ENCODE measurements at places on chromosomes 7 and 10. TPM values are rescaled to one million over a fixed set of nuclear protein-coding genes. Genes with fewer than 3 reads are reported as not detected.

DNA sequence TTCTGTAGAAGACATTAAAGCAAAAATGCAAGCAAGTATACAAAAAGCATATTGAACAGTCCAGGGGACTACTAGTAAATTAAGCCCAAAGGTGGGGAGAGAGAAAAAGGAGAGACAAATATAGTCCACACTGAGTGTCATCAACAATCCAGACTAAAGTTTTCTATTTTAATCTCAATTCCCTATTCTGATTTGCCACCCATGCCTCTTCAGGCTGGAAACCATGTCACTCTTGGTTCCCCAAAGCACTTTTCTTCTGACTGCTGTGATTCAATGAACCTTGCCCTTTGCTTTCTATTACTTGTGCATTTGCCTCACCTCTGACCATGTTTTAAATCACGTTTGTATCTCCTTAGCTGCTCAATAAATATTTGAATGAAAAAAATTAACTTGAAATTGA, 95.3 kb upstream of the AOAH start:
- H3K4me1 ChIP-seq: no peaks in the 10 kb centered on the region
- no peak for DNase-seq

DNA sequence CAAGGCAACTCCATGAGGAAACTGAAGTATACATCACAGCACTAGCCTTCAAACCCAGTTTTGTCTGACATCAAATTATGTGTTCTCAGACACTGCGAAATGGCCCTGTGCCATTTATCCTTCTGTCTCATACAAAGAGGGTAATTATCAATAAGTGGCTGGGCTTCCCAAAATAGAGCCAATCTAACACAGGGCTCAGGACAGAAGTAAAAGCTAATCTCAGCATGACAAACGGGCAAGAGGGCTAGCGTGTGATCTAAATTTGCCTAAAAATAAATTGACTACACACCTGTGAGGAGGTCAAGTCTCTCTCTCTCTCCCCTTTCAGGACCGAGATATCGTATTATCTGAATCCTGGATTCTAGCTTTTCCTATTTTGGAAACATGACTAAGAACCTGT, 67.2 kb downstream of the DGKB start:
- H3K27me3 ChIP-seq: no peaks in the 10 kb centered on the region
- peaks cover 40% of the 10 kb centered on the region for H3K4me1 ChIP-seq
- no peak overlapping the region for H3K4me3 ChIP-seq

DNA sequence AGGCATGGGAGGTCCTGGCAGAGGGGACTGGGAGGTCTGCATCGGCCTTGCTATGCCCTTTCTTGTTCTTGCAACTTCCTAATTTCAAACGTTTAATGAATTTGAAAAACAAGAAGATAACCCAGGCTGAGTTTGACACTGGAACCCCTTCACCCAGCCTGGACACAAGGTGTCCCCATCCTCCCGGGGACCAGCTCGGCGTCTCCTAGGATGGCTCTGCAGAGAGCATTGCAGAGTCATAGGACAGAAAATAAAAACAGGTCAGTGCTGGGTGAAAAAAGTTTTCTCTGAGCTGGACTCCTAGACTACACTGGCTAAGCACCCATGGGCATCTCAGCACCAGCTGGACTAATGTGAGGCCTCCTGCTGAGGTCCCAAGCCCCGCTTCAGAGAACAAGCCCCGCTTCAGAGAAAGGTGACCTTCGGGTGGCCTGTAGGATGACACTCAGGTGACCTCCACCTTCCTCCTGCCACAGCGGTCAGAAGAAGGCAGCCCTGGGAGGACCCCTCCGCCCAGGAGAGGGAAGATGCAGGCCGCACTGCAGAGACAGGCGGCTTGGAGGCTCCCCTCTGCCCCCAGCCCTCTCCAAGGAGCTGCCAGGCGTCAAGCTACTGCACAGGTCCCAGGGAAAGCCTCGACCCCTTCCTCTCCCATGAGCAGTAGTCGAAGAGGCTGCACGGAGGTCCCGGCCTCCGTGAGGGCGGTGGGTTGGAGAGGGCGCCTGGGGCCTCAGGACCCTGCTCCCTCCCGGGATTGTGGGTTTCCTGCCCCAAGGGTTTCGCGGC, 9.3 kb upstream of the UNCX start:
- H3K36me3 ChIP-seq: no peaks in the 10 kb centered on the region
- no peak overlapping the region for H3K4me3 ChIP-seq
- H3K27ac ChIP-seq: no peak overlapping the region
- H3K27me3 ChIP-seq: peaks cover 94% of the 10 kb centered on the region

GRCh38 chr7:84720456-84721097, 466.3 kb downstream of the SEMA3D start:
- no peaks in the 10 kb centered on the region for H3K4me1 ChIP-seq
- DNase-seq: no peak
- no peak overlapping the region for H3K4me3 ChIP-seq
- H3K27me3 ChIP-seq: no peaks in the 10 kb centered on the region
- no peaks in the 10 kb centered on the region for H3K36me3 ChIP-seq

DNA sequence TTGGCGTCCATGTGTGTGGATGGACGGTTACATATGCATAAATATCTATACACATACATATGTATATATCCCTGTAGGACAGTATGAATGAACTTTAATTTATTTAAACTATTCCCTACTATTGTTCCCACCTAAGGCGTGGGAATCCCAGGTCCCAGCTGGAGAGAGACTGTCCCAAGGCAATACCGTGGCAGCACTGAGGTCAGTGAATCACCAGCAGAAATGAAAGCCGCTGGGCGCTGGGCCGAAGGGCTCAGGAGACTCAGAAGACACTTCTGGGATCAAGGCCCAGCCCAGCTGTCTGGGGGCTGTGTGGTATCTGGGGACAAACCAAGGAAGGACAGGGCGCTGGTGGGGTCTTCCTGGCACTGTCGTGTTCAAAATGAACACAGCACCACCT, 49.6 kb upstream of the MYL10 start:
- H3K27me3 ChIP-seq: no peaks in the 10 kb centered on the region
- H3K27ac ChIP-seq: no peak overlapping the region
- peaks cover 6% of the 10 kb centered on the region for H3K4me1 ChIP-seq
- no peak overlapping the region for H3K4me3 ChIP-seq

- no peak for DNase-seq
- H3K4me1 ChIP-seq: no peaks in the 10 kb centered on the region
- no peak overlapping the region for H3K4me3 ChIP-seq
- H3K27me3 ChIP-seq: no peaks in the 10 kb centered on the region
Measured at GRCh38 chr7:69693042-69693441, 94.8 kb downstream of the AUTS2 start.

GRCh38 chr7:125814100-125814499, 884.5 kb upstream of the POT1 start:
- no peak overlapping the region for H3K27ac ChIP-seq
- no peak for DNase-seq
- H3K27me3 ChIP-seq: no peaks in the 10 kb centered on the region
- no peaks in the 10 kb centered on the region for H3K4me1 ChIP-seq
- H3K4me3 ChIP-seq: no peak overlapping the region

DNA sequence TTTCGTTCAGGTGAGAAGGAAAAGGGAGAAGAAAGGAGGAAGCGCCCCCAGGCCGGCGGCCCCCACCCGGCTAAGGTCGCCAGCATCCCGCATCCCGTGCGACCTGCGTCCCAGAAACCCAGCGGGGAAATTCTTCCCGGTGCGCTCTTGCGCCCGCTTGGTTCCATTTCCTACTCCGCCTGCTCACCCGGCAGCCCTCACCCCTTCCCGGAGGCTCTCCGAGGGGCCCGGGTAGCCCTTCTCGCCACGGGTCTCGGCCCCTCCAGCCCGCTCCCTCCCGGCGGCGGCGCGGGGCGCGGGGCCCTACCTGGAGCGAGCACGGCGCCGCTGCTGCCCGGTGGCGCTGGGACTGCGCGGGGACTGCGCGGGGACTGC, at the start of gene PRKCQ:
TSS of gene PRKCQ (minus strand) at position 373 of the 375 bp plus-strand sequence. CDS start 65,141 bp downstream, outside the sequence.
- no peak for DNase-seq
- peak within 1 kb of the TSS; percentile 93 for H3K27ac ChIP-seq
- H3K4me1 ChIP-seq: peaks cover 18% of the 10 kb centered on the region
- H3K27me3 ChIP-seq: no peaks in the 10 kb centered on the region
- H3K4me3 ChIP-seq: peak within 1 kb of the TSS; percentile 74

DNA sequence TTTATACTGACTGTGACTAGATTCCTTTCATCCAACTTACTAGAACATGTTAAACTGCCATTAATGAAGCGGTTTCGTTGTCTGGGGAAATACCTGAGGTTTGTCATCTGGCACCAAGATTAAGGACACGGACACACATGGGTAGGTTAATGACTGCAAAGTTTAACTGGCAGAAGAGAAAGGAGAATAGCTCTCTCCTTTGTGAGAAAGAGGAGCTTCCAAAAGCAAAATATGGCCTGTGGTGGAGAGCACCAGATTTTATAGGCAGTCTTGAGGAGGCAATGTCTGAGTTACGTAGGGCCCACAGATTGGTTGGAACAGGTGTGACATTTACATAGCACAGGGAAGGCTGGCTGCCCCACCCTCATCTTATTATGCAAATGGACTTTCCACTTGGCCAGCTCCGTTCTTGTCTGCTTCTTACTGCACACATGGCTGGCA, 1193.0 kb upstream of the CELF2 start:
- no peaks in the 10 kb centered on the region for H3K36me3 ChIP-seq
- no peak overlapping the region for H3K4me3 ChIP-seq
- H3K27ac ChIP-seq: no peak overlapping the region
- no peaks in the 10 kb centered on the region for H3K27me3 ChIP-seq

GRCh38 chr7:16562456-16563220, 36.0 kb downstream of the LRRC72 start:
- H3K27ac ChIP-seq: no peak overlapping the region
- DNase-seq: no peak
- no peaks in the 10 kb centered on the region for H3K36me3 ChIP-seq
- H3K27me3 ChIP-seq: no peaks in the 10 kb centered on the region

DNA sequence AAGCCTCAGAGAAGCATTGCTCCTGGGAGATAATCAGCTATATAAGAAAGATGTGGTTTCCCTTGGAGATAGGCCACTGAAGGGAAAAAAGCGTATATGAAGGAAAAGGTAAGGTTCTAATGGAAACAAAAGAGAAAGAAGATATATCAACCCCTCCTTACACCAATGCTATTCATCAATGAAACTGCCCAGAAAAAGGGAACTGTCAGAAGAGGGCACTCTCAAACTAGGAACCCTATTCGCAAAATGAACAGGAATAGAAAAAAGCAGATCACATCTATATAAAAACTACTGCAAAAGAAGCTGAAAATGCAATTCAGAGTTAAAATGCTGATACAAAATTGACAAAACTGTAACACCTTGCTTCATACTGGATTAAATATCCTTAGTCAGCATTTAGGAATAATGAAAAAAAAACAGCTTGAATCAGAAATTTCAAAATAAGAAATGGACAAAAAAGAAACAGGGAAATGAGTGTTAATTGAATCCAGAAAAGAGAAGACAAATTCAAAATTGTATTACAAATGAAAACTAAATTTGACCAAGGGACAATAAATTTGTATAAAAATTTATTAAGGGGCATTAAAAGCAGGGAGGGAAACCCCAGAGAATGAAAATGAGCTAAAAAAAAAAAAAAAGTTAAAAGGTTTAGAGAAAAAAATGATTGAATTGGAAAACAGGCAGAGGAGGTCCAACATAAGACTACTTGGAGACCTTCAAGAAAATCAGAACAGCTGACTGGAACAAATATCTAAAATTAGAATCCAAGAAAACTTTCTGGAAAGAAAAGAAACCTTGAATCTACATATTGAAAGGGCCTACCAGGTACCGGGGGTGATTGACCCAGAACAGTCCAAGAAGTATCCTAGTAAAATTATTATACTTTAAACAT, 17.9 kb downstream of the NHLRC2 start:
- DNase-seq: no peak
- peaks cover 2% of the 10 kb centered on the region for H3K36me3 ChIP-seq
- H3K27ac ChIP-seq: no peak overlapping the region
- H3K27me3 ChIP-seq: no peaks in the 10 kb centered on the region

- no peak overlapping the region for H3K27ac ChIP-seq
- no peaks in the 10 kb centered on the region for H3K36me3 ChIP-seq
- H3K4me1 ChIP-seq: no peaks in the 10 kb centered on the region
- H3K4me3 ChIP-seq: no peak overlapping the region
- DNase-seq: no peak
Measured at GRCh38 chr7:107051376-107051775, 6.9 kb downstream of the PRKAR2B start.

DNA sequence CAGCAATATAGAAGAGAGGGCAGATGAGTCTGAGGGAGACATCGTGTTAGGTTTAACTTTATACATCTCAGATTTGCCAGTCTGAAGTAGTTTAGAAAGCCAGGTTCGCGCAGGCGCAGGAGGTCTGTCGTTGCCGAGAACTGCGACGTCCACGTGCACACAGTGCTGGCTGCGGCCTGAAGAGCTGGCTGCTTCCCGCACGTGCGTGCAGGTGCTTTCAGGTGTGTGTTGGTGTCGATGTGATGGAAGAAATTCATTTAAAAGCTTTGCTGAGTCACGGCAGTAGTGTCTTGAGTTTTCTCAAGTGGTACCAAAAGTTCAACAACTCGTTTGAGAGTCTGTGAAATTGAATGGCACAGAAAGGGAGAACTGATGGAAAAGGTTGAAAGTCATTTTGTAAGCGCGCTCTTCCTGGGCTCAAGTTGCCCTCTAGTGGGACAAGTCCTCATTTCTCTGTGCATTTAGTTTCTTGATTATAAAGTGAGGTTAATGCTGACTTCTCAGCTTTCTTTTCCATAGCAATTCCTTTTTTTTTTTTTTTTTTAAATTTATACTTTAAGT, 18.6 kb downstream of the WDR37 start:
- H3K27me3 ChIP-seq: no peaks in the 10 kb centered on the region
- peaks cover 5% of the 10 kb centered on the region for H3K4me1 ChIP-seq
- H3K4me3 ChIP-seq: no peak overlapping the region
- H3K27ac ChIP-seq: no peak overlapping the region

GRCh38 chr7:101162551-101163278, 2.7 kb downstream of the VGF start:
- no peak overlapping the region for H3K27ac ChIP-seq
- H3K4me3 ChIP-seq: peak overlapping the region; percentile 31
- H3K4me1 ChIP-seq: peaks cover 18% of the 10 kb centered on the region

- H3K36me3 ChIP-seq: no peaks in the 10 kb centered on the region
- no peak overlapping the region for H3K4me3 ChIP-seq
- no peak for DNase-seq
- no peak overlapping the region for H3K27ac ChIP-seq
Measured at GRCh38 chr7:98670186-98670585, 53.1 kb downstream of the NPTX2 start.

Gene PPP1R3C
- total RNA-seq: 90.7 TPM

Gene PPP1R3A
- total RNA-seq: 45.1 TPM

Gene NRCAM
- not detected for total RNA-seq

Gene ELFN1
- total RNA-seq: 1.0 TPM

Gene SPAG6
- not detected for total RNA-seq

Gene TCF7L2
- 4.6 TPM for total RNA-seq

Gene C7orf33
- total RNA-seq: not detected

Gene NODAL
- not detected for total RNA-seq

Gene CPN1
- total RNA-seq: not detected

Gene NRG3
- total RNA-seq: not detected

Gene ADAM8
- 2.1 TPM for total RNA-seq

Gene SFTPA2
- total RNA-seq: not detected

Gene FRMPD2
- total RNA-seq: not detected

Gene PPP2R2D
- total RNA-seq: 33.7 TPM

Measured in gastrocnemius medialis (tissue), 4 donors.